ENCODE measurements at places on chromosomes 3 and 15.
A peak's percentile ranks its signal among the peaks of the same experiment; 100 is the strongest.

- no peak for DNase-seq
Observed at GRCh38 chr15:53203454-53203853, 413.3 kb upstream of the ONECUT1 start.

DNA sequence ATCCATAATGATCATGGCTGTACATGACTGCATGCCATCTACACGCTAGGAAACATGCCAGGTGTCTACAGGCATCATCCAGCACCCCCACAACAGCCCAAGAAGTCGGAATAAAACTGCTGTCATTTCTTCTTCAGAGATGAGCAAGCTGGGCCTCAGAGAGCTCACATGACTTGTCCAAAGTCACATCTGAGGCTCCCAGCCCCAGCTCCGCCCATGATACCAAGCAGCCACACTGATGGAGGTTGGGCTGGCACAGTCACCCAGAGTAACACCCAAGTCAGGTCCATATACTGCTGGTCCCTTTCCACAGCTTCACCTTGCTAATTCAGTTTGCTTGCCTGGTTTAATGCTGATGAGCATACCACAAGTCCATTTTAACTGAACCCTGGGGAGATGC is 116.6 kb downstream of the SEC22A start:
- no peak for DNase-seq

DNA sequence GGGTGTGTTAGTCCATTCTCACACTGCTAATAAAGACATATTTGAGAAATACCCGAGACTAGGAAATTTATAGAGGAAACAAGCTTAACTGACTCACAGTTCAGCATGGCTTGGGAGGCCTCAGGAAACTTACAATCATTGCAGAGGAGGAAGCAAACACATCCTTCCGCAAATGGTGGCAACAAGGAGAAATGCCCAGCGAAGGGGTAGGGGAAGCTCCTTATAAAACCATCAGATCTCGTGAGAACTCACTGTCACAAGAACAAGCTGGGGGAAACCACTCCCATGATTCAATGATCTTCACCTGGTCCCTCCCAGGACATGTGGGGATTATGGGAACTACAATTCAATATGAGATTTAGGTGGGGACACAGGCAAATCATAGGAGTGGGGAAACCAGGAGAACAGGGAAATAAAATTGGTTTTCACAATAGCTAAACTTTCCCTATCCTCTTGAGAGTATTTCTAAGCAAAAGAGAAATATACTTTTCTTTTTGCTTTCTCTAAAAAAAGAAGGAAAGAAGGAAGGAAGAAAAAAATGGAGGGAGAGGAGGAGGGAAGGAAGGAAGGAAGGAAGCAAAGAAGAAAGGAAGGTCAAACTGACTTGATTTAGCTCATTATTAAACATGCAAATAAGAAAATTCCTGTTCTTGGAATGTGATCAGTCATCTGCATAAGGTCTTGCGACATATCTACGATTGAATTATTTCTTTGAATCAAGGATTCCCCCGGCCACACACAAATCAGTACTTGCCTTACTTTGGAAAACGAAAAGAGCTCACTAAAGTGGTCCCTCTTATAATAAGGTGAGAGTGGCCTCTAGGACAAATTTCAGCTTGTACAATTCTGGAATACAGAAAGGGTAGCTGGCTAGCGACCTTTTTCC is 75.2 kb downstream of the LIPC start:
- DNase-seq: no peak

DNA sequence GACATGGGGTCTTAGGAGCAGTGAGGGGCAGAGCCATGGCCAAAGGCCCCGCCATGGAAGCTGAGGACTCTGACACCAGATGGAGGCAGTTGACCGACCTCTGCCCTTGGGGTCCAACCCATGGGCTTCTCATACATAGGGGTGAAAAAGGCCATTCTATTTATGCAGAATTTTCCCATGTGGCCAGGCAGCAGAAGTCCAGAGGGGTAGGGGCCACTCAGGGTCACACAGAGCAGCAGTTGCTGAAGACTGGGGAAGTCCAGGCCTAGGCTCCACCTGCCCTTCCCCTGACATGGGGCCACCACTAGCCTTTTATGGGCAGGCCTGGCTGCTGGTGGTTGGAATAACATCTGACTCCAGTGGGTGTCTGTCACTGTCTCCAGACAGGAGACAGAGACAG is 6.4 kb downstream of the PRSS50 start:
- no peak for DNase-seq

- no peak for DNase-seq
Observed at GRCh38 chr3:118057086-118057485, 977.6 kb downstream of the IGSF11 start.

DNA sequence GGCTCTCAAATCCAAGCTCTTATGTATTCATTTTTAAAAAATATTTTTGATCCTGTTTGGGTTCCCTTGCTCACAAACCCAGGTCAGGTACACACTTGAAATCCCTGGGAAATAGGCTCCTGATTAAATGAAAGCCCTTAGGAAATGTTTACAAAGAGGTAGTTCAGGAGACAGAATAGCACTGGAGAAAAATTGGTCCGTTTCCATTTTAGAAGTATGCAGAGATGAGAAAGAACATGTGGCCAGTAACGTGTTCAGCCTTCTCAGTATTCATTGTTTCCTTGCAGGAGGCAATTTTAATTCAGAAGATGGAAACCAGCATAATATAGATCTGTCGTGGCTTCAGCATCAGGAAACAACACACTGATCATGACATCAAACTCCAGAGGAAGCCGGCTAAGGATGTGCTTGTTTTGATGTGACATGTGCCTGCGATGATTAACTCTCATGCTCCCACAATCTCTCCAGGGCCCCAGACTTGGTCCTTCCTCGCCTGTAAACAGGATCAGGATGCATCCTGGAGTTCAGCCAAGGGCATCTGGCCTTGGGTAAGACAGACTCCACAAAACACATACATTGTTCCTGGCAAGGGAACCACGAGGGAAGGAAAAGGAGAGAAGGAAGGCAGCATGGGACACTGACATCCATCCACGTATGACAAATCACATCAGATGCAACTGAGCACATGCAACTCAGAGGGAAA is 350.5 kb upstream of the THBS1 start:
- DNase-seq: no peak

- no peak for DNase-seq
Observed at GRCh38 chr3:18344306-18345014, 80.7 kb downstream of the SATB1 start.

GRCh38 chr3:99997293-99997692 is 117.0 kb downstream of the FILIP1L start:
- DNase-seq: no peak

DNA sequence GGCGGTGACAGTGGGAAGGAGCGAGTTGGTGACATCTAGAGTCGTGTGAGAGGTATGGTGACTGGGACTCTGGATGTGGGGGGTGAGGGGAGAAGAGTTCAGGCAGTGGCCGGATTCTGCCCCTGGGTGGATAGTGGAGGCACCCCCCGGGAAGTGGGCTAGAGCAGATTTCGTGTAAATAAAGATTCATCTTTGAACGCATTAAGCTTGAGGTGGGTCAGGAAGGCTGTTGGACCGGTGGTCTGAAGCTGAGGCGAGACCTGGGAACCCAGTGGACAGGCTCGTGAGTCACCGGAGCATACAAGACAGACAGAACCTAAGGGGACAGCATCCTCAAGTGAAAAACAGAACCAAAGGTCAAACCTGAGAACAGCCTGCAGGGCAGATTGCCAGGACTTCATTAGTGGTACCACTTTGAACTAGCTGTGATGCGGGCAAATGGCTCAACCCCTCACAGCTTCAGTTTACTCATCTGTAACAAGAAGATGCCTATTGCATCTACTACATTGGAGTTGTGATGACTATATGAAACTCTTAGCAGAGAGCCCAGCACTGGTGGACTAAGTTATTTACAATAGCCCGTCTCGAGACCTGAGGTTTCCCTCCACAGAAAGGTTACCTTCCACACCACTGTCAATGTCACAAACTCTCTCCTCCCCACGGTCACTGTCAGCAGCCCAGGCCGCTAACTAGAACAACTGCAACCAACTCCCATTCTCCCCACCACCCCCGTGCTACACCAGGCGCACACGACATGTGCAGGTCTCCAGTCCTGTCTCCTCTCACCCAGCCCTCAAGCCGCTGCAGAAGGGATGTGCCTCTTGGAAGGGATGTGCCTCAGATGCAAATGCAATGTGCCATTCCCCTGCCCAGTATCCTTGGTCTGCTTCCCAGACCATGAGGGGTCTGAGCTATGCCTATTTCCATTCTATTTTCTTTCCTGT is 901 bp upstream of the CLN6 start:
- no peak for DNase-seq

DNA sequence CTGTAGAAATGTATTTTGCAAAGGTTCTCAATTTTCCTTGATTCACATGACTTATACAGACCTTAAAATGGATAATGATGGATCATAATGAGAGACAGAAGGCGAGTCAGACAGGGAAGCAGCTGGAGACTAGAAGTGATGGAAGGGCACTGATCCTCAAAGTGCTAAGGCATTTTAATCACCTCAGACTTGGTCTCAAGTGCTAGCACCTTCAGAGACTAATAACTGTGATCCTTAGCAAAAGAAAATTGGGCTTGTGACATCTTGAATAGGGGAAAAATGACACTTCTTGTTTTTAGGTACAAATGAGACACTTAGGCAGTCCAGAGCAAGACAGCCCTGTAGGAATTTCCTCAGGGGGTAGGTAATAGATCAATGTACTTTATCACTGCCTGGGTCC is 1011.7 kb downstream of the SQOR start:
- DNase-seq: no peak

GRCh38 chr3:197001972-197002700 is 27.5 kb downstream of the MELTF start:
- no peak for DNase-seq

DNA sequence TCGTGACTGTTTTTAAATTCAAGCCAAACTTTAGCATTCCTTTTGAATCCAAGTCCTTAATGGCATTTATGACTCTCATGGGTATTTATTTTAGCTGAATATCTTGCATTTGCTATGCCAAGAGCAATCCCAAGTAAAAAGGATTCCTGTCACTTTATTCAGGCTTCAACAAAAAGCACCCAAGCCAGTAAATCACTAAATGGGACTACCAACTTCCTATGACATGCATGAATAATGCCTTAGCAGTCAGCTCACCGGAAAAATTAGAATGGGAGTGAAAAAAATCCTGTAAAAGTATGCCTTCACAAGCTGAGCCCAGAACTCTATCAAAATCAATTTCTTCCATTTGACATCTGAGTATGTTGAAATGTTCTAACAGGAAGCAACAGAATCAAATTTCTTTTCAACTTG is 1297.9 kb downstream of the ROBO2 start:
- no peak for DNase-seq

- peak; percentile 41 for DNase-seq
Observed at GRCh38 chr15:64355348-64355943, 527 bp downstream of the CSNK1G1 start.

- no peak for DNase-seq
Observed at GRCh38 chr15:31024979-31025378, 33.6 kb upstream of the MTMR10 start.

GRCh38 chr3:16848007-16848406 is 36.7 kb upstream of the PLCL2 start:
- DNase-seq: no peak

DNA sequence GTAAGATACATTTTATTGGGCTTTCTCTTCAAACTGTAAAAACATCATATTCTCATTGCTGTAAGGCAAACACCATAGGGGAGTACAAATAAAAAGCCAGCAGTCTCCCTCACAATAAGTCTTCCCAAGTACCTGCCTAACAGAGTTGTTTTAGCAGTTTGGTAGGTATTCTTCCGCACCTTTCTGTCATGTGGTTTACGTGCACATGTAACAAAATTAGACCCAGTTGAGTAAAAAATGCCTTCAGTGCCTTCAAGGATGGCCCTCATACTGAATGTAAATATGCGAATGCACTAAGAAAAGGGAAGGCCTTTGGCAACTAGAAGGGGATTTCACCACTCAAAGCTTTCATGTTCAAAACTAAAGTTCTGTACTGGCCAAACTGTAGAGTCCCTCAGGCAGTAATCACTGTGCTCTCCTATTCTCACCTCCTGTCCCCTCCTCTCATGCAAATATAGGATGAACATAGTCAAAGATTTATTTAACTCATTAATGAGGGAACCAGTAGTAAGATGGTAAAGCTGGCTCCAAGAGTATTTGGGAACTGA is 26.4 kb downstream of the USP3 start:
- no peak for DNase-seq

DNA sequence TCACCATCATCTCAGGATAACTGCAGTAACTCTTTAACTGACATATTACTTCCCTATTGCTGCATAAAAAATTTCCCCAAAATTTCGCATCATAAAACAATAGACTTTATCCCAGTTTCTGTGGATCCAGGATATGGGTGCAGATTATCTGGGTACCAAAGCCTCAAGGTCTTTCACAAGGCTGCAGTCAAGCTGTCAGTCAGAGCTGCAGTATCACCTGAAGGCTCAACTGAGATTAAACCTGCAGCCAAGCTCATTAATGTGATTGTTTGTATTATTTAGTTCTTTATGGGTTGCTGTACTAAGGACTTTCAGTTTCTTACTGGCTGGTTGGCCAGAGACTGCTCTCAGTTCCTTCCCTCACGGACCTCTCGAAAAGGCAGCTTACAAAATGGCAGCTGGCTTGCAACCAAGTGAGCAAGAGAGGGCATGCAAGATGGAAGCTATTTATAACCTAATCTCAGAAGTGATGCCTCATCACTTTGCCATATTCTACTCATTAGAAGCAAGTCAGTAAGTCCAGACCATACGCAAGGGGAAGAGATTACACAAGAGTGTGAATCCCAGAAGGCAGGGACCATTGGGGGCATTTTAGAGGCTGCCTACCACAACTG is 54.9 kb downstream of the DCUN1D1 start:
- no peak for DNase-seq

DNA sequence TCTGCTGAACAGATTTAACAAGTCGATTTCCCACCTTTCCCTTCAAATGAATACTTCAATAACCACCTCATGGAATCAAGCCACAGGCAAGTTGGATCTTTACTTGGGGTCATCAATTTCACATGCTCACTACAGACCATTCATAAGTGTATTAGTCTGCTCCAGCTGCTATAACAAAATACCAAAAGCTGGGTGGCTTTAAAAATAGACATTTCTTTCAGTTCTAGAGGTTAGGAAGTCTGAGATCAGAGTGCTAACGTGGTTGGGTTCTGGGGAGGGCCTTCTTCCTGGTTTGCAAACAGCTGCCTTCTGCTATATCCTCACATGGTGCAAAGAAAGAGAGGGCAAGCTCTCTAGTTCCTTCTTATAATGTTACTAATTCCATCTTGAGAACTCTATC is 5.1 kb downstream of the GPR176 start:
- DNase-seq: no peak

- no peak for DNase-seq
Observed at GRCh38 chr15:95558131-95558530, 772.4 kb upstream of the NR2F2 start.
